Right atrium auricular region (tissue), 2 donors: ENCODE measurements at places on chromosomes 3 and 15. TPM values are rescaled to one million over a fixed set of nuclear protein-coding genes. Genes with fewer than 3 reads are reported as not detected.

SERPINI2 gene
- total RNA-seq, result not detected

CLDN18 gene
- total RNA-seq, result 0.12 TPM

C2CD4A gene
- not detected for total RNA-seq

ZIC1 gene
- 0.04 TPM for total RNA-seq

POPDC2 gene
- 679 TPM for total RNA-seq

RBP2 gene
- total RNA-seq, result not detected

ZNF860 gene
- not detected for total RNA-seq

CCDC39 gene
- not detected for total RNA-seq

MESP2 gene
- not detected for total RNA-seq

GRCh38 chr15:87369269-87369668, 887.3 kb downstream of the NTRK3 start:
- H3K4me3 ChIP-seq, result no peak overlapping the region
- no peak overlapping the region for H3K27ac ChIP-seq
- H3K36me3 ChIP-seq, result no peaks in the 10 kb centered on the region
- DNase-seq, result no peak
- no peaks in the 10 kb centered on the region for H3K27me3 ChIP-seq

GRCh38 chr15:43440721-43441281, 52.2 kb downstream of the TP53BP1 start:
- peak; percentile 66 for DNase-seq
- H3K36me3 ChIP-seq, result peaks cover 14% of the 10 kb centered on the region
- no peak overlapping the region for H3K4me3 ChIP-seq
- peak overlapping the region; percentile 72 for H3K27ac ChIP-seq
- H3K4me1 ChIP-seq, result peaks cover 8% of the 10 kb centered on the region

DNA sequence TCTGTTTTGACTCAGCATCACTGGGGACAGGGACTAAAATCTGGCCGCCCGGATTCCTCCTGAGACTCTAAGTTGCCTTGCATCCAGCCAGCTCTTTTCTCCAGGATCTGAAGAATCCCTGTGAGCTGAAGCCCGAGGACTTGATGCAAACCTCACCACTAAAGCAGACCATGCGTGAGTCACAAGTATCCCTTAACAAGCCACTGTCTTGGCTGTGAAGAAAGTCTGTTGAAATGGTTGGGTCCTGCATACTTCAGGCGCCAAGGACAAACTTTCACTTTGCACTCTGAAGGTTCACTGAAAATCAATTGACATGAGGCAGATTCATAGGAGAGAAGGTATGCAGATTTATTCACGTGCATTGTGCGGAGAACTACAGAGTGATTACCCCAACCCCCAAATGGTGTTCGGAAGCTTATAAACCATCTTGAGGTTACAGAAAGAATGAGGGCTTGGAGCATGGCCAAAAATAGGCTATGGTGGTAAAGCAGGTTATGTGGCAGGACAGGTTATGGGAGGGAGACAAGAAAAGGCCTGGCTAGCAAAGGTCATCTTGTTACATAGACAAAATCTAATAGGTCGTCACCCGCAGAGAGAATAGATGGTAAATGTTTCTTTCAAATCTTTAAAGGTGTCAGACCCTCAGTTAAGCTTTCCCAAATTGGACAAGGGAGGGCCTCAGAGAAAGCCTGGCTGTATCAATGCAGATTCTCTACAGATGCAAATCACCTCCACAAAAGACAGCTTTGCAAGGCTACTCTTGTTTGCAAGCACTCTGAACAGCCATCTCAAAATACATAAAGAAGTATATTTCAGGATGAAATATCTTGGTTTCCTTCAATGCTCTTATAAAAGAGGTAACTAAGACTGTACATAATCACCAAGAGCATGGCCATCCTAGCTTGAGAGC, 126.3 kb upstream of the PLAAT1 start:
- no peaks in the 10 kb centered on the region for H3K27me3 ChIP-seq
- no peak overlapping the region for H3K4me3 ChIP-seq
- DNase-seq, result no peak

- peaks cover 55% of the 10 kb centered on the region for H3K4me1 ChIP-seq
- H3K27ac ChIP-seq, result no peak overlapping the region
- no peak for DNase-seq
- H3K27me3 ChIP-seq, result no peaks in the 10 kb centered on the region
- H3K36me3 ChIP-seq, result no peaks in the 10 kb centered on the region
Observed at GRCh38 chr3:64226730-64227129, 1.5 kb upstream of the PRICKLE2 start.

- H3K27me3 ChIP-seq, result no peaks in the 10 kb centered on the region
- DNase-seq, result peak; percentile 91
- H3K27ac ChIP-seq, result peak overlapping the region; percentile 90
- H3K4me3 ChIP-seq, result peak overlapping the region; percentile 78
Observed at GRCh38 chr3:24493746-24494617, 668 bp downstream of the THRB start.

DNA sequence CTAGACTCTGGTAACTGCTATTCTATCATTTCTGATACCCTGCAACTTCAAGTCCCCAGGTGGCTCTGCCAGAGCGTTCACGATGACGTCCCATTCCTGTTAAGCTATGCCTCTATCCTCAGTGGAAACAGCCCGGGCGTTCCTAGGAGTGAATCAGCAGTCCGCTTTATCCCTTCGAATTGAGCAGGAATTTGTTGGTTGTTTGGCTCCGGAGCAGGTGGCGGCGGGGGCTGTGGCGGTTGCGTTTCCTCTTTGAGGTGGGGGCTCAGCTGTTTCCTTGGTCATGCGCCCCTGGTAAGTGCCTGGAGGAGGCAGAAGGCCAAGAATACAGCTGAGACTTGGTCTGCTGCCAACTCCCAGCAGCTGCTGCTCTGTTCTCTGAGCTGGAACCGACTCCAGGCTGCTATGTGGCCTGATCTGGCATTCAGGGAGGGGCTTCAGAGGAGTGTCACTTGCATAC, 25.2 kb downstream of the ARPP21 start:
- H3K4me1 ChIP-seq, result no peaks in the 10 kb centered on the region
- DNase-seq, result no peak
- no peaks in the 10 kb centered on the region for H3K36me3 ChIP-seq
- H3K27ac ChIP-seq, result peak overlapping the region; percentile 55
- no peak overlapping the region for H3K4me3 ChIP-seq

DNA sequence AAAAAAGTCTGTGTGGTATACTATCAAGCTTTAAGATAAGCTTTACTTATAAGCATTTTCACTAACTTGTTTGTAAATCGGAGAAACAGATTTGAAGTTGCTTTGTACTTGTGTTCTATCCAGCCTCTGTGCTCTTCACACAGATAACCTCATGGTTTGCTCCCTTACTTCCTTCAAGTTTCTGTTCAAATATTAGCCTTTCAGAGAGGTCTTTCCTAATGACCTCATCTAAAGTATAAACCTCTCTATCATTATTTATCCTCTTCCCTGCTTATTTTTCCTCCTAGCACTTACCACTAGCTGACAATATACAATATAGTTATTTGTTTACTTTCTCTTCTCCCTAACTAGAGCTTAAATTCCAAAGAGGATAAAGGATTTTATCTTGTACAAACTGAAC, 180.0 kb downstream of the CBLB start:
- no peak for DNase-seq
- no peak overlapping the region for H3K27ac ChIP-seq
- peaks cover 19% of the 10 kb centered on the region for H3K36me3 ChIP-seq

GRCh38 chr15:66459818-66460615, 37.5 kb downstream of the SNAPC5 start:
- H3K4me3 ChIP-seq, result no peak overlapping the region
- no peaks in the 10 kb centered on the region for H3K27me3 ChIP-seq
- no peaks in the 10 kb centered on the region for H3K36me3 ChIP-seq
- no peak for DNase-seq
- no peak overlapping the region for H3K27ac ChIP-seq

DNA sequence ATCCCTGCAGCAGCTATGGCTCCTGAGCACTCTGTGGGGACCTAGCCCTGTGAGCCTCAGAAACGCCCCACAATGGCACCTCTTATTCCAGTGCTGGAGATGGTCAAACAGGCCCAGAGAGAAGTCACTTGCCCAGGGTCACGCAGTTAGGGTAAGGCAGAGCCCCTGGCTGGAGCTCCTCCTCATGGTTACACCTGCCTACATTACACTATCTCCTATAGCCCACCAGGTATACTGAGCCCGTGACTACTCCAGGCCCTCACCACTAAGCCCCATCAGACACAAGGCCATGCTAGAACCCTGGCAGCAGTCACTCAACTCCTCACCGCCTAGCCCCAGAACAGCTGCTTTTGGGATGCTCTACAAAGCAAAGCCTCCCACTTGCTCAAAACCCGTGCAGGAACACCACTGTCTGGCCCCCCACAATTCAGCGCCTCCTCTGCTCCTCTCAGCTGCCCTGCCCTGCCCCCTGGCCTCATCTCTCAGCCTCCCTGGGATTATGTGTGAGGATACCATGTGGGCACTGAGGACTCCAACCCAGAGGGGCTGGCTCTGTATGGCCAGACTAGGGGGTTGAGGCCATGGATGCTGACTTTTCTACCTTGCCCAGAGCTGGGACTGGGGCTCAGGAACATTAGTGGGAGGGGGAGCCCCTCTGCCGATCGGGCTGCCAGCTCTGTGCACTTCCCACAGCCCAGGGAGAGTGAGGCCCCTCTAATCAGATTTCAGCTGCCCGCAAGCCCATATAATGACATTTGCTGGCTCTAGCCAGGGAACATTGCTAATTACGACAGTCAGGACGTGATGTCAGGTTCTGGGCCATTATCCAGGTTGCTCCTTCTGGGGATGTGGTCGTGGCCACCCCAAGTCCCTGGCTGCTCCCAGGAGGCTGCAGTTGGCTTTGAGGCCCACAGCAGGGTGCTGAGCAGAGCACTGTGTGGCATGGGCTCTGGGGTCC, 4.0 kb downstream of the NT5DC2 start:
- peak overlapping the region; percentile 92 for H3K27ac ChIP-seq
- no peaks in the 10 kb centered on the region for H3K27me3 ChIP-seq
- peak; percentile 77 for DNase-seq
- H3K36me3 ChIP-seq, result peaks cover 28% of the 10 kb centered on the region
- H3K4me1 ChIP-seq, result peaks cover 88% of the 10 kb centered on the region

GRCh38 chr15:28881600-28881999, 4.2 kb upstream of the APBA2 start:
- no peak for DNase-seq
- H3K36me3 ChIP-seq, result no peaks in the 10 kb centered on the region
- no peak overlapping the region for H3K4me3 ChIP-seq
- no peak overlapping the region for H3K27ac ChIP-seq
- peaks cover 10% of the 10 kb centered on the region for H3K4me1 ChIP-seq

GRCh38 chr15:79815468-79815867, 81.3 kb downstream of the MTHFS start:
- H3K27ac ChIP-seq, result no peak overlapping the region
- DNase-seq, result no peak
- peaks cover 15% of the 10 kb centered on the region for H3K4me1 ChIP-seq

DNA sequence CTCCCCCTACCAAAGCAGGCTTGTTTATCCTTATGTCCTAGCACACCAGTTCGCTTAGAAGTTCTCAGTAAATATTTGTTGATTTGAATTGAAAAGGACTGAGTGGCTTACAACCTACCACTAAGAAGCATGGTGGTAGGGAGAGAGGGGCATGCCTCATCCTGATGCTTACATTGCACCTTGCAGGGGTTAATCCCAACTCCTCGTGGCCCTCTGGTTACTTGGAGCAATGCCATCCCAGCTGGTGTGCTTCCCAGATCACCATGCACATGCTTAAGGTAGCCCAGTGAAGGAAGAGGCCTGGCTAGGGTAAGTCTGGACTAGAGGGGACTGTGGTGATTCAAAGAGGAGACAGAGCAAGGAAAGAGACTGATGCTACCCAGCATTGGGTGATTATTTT, 253.3 kb downstream of the CLSTN2 start:
- no peaks in the 10 kb centered on the region for H3K36me3 ChIP-seq
- H3K27me3 ChIP-seq, result no peaks in the 10 kb centered on the region
- H3K4me3 ChIP-seq, result no peak overlapping the region
- peaks cover 35% of the 10 kb centered on the region for H3K4me1 ChIP-seq

DNA sequence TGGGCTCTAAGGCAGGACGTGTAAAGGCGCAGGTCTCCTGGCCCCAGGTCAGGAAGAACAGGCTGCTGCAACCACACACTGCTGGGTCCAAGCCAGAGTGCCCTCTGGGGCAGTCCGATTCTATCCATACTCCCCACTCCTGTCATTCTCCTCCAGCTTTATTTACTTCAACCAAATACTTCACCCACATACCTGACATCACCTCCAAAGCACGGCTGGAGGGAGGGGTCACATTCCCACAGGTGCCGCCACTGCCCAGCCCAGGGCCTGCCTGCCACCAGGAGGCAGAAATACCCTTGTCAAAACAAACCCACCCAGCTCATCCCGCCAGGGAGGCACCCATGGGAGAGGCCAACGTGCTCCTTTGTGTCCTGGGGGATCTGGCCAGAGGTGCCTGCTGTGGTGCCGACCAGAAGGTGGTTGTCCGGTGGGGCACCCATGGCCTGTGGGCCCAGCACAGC, 100.4 kb downstream of the DAPK2 start:
- H3K4me1 ChIP-seq, result no peaks in the 10 kb centered on the region
- peak overlapping the region; percentile 49 for H3K27ac ChIP-seq
- no peaks in the 10 kb centered on the region for H3K36me3 ChIP-seq
- H3K4me3 ChIP-seq, result no peak overlapping the region
- no peaks in the 10 kb centered on the region for H3K27me3 ChIP-seq
- peak; percentile 50 for DNase-seq

- DNase-seq, result no peak
- peaks cover 4% of the 10 kb centered on the region for H3K4me1 ChIP-seq
- no peaks in the 10 kb centered on the region for H3K27me3 ChIP-seq
- no peak overlapping the region for H3K27ac ChIP-seq
- H3K4me3 ChIP-seq, result no peak overlapping the region
- no peaks in the 10 kb centered on the region for H3K36me3 ChIP-seq
Observed at GRCh38 chr3:65761446-65762234, 277.1 kb downstream of the MAGI1 start.

- no peaks in the 10 kb centered on the region for H3K4me1 ChIP-seq
- no peaks in the 10 kb centered on the region for H3K27me3 ChIP-seq
- no peak for DNase-seq
- H3K36me3 ChIP-seq, result no peaks in the 10 kb centered on the region
Observed at GRCh38 chr15:85318048-85318731, 62.2 kb upstream of the AKAP13 start.

GRCh38 chr3:151866711-151867410, 6.6 kb upstream of the SUCNR1 start:
- H3K27me3 ChIP-seq, result no peaks in the 10 kb centered on the region
- H3K4me1 ChIP-seq, result peaks cover 6% of the 10 kb centered on the region
- H3K27ac ChIP-seq, result no peak overlapping the region
- H3K36me3 ChIP-seq, result no peaks in the 10 kb centered on the region
- DNase-seq, result no peak

DNA sequence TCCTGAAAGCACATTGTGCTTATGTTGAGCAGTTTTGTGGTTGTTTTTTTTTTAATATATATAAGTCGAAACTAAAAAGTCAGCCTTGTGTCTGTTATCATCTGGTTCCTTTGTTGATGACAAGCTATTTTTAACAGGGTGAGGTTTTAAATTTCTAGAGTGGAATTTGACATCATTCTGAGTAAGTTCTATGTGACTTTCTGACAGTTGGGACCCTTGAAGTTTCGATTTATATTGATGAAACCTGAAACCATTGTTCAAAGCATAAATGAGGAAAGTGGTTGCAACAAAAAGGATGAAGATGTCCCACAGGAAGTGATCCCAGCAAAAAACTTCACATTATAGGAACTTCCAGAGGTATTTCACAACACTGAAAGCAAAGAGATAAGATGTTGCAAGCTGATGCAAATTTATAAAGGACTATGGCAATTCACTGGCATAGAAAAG, 94.0 kb downstream of the CYP19A1 start:
- no peak for DNase-seq
- H3K4me1 ChIP-seq, result no peaks in the 10 kb centered on the region
- H3K4me3 ChIP-seq, result no peak overlapping the region
- no peaks in the 10 kb centered on the region for H3K27me3 ChIP-seq
- no peaks in the 10 kb centered on the region for H3K36me3 ChIP-seq
- no peak overlapping the region for H3K27ac ChIP-seq

- no peaks in the 10 kb centered on the region for H3K36me3 ChIP-seq
- H3K4me1 ChIP-seq, result no peaks in the 10 kb centered on the region
- DNase-seq, result no peak
- H3K27me3 ChIP-seq, result no peaks in the 10 kb centered on the region
Observed at GRCh38 chr3:18657858-18658820, 233.0 kb upstream of the SATB1 start.
